ENCODE measurements at places on chromosomes 2 and 18.

DNA sequence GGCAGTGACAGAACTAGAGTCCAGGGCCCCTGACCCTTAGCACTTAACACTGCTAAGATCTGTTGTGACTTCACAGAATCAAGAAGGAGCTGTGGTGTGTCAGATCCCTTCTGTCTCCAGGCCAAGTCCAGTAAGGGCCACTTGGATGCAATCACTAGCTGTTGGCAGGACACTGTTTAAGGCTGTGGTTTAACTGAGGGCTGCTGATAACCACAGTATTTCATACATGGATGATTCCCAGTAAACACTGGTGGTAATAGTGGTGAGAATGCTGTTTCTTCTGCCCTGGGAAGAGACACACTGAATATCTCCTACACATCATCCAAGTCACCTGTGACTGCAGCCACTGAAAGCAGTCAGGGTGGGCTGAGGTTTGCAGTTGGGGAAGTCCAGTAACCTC is 77.7 kb upstream of the FBXO11 start:
- no peak for DNase-seq

GRCh38 chr2:169775765-169776164 is 22.9 kb upstream of the SSB start:
- no peak for DNase-seq

- DNase-seq = no peak
Measured at GRCh38 chr18:21853016-21853415, 112.4 kb downstream of the MIB1 start.

- DNase-seq = no peak
Measured at GRCh38 chr2:72932045-72932740, 14.9 kb downstream of the EMX1 start.

DNA sequence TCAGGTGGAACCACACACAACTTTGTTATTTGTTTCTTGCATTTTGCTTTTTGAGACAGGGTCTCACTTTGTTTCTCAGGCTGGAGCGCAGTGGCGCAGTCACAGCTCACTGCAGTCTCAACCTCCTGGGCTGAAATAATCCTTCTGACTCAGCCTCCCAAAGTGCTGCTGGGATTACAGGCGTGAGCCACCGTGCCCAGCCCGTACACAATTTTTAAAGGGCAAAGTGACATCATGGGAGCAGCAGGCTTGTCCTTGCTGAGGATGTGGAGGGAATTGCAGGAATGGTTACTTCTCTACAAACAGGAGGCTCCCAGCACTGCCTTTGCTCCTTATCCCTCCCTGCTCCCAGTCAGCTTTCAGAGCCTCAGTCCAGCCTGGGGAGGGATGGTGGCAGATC is 355.9 kb upstream of the KLHL29 start:
- DNase-seq = no peak

GRCh38 chr2:39381653-39382052 is 55.4 kb downstream of the MAP4K3 start:
- DNase-seq = no peak

GRCh38 chr2:105447476-105447875 is 48.6 kb upstream of the FHL2 start:
- DNase-seq = no peak

DNA sequence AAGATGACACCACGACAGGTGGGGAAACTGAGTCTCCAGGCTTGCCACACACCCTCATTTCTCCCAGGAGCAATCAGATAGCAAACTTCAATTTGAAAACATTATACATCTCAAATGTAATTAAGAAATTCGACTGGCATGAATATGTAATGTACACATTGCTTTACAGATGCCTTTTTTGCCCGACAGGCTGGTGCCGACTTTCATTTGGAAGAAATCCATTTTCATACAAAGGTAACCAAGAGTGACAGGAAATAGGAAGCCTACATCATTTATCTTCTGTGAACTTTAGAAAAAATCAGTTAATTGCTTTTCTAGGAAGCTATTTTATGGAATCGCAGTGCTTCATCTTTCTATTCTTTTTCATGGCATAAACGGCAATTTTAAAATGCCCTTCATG is 140.3 kb downstream of the AFF3 start:
- no peak for DNase-seq

- DNase-seq = no peak
Measured at GRCh38 chr18:79368681-79369080, 27.0 kb upstream of the NFATC1 start.

DNA sequence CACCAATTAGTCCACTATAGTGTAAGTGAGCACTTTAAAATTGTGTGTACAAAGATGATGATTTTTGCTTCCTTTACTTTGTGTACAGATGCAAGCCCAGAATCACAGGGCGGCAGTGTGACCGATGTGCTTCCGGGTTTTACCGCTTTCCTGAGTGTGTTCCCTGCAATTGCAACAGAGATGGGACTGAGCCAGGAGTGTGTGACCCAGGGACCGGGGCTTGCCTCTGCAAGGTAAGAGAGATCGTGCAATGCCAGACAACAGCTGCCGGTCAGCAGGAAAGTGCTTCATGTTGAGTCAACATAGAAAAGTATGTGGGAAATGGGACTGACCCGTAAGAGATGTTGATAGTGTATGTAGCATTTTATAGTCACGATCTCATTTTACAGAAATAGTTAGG is 156.8 kb upstream of the TTC39C start:
- no peak for DNase-seq
